NCI-H1694 (cell line): ENCODE measurements at places on chromosomes 11 and 22.

- DNase-seq: no peak
Measured at GRCh38 chr11:31607914-31608313, 98.3 kb downstream of the ELP4 start.

DNA sequence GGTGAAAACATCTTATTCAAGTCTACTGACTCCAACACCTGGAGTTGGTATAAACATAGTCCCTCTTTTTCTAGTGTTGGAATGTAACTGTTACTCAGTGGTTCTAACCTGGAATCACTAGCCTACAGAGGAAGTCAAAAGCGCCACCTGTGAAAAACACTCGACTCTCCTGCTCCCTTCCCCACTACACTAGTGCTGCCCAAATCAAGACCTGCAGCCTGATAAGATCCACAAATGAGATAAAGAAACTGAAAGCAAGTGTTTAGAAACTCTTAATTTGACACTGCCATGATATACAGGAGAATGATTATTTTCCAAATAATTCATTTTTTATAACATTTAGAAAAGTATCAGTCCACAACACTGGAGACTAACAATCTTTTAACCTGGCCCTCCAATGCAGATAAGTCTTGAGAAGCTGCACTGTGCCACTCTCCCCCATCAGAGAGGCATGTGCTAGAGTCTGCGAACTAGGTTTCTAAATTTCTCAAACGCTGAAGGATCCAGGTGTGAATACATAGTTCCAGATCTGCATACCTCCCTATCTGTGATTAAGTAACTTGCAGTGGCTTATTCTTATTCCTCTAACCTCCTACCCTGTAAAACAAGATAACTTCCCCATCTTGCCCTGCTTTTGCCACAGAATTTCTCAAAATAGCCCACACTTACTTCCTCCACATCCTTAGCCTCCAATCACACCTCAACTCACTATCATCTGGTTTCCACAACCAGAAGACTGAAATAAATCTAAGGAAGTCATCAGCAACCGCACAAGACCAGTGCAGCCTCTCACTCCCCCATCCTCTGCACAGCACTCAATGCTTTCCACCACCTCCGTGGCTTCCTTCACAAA lies 88.1 kb downstream of the RRAS2 start:
- no peak for DNase-seq

DNA sequence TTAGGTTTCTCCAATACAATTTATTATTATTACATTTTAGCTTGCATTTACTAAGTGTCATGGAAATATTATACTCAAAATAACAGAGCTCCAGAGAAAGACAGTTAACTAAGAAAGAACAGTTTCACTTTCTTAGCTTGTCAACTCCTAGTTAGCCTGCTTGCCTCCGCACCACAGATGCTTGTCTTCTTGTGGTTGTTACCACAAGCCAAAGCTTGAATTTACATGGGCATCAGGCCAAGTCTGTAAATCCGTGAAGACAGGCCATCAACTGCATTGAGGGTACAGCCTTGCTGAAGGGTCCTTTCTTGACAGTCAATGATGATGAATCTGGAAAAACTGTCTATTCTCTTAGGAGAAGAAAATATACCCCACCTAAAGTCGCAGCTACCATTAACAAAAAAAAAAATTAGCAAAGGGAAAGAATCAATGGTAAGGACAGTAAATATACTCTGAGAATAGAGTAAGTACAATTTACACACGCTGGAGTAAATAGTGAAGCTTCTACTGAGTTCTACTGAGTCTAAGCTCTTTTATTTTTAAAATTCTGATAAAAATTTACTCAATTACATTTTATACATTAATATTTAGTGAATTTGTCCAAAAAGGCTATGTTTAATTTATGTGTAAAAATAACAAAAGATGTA lies 15.6 kb upstream of the DENND5A start:
- DNase-seq: no peak

DNA sequence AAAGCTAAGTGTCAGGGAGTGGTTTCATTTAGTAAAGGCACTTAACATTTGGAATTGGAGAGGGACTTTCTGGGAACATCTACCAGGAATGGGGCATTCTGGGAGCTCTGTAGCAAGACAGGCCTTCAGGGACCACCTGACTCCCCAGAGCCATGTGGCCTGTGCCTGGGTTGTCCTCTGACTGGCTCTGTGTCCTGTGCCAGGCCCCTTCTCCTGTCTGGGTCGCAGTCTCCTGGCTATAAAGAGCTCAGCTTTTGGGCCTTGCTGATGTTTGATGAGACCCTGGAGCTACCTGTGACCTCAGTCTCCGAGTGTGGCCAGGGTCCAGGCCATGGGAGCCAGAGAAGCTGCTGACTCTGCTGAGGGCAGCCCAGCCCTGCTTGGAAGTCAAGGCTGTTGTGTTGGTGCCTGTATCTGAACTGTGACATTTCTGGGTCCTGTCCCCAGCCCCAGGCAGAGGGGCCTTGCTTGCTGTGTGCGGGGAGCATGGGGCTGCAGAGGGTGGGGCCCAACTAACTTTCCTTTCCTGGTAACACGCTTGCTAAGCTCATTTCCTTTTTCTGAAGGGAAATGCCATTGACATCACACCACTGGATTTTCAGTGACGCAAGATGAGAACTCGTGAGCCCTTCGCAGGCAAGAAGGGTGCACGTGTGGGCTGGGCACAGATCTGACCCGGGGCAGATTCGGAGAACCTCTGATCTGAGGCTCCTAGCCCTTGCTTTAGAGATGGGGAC lies 41.3 kb downstream of the LRRC32 start:
- DNase-seq: no peak

GRCh38 chr11:19805376-19805775 lies 92.7 kb downstream of the NAV2 start:
- no peak for DNase-seq

DNA sequence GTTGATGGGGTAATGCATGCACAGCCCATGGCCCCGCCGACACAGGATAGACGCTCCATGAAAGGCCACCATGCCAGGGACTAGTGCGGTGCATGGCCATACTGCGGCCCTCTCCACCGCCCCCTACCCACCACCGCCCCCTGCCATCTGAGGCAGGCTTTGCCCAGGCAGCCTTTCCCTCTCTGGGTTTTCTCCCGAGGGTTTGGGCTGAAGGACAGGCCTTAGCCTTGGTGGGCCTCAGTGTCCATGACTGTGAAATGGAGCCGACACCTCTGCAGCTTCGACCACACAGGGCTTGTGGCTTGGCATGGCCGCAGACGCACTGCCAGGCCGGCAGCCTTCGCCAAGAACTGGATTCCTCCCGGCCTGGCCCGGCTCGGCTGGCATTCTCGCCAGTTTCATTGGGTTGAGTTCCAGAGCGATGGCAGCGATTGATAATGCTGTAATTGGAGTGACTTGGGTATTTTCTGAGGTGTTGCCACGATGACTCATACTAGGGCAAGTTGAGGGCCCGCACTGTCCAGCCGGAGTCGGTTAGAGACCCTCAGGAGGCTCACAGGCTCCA lies 111.3 kb downstream of the WNT7B start:
- DNase-seq: no peak

GRCh38 chr11:12762278-12762677 lies 88.1 kb downstream of the TEAD1 start:
- DNase-seq: no peak

DNA sequence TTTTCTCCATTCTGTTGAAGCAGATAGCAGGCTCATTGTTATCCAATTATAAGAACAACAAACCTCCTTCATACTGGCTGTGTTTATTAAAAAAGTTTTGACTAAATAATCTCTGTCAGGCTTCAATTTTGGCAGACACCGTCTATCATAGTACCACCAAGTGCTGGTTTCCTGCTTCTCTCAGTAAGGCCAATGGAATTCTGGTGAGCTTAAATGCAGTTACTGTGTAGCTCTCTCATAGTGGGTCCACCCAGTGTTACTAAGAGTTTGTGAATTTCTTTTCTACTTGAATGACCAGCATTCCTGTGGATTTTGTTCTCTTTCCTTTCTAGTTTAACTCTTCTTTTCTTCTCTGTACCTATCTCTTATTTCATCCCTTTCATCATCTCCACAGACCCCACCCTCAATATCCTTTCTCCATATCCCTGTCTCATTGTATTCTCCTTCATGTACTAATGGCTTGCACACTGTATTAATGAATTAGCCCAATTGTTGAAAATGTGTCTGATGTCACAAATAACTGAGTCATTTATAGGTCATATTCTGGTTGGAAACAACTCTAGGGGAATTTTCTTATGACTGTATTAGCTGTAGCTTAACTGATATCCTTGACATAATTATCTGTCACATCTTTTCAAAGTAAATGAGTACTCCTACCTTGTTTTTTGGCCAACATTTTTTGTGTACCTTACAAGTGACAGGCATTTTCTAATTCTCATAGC lies 372.1 kb downstream of the FAT3 start:
- no peak for DNase-seq

DNA sequence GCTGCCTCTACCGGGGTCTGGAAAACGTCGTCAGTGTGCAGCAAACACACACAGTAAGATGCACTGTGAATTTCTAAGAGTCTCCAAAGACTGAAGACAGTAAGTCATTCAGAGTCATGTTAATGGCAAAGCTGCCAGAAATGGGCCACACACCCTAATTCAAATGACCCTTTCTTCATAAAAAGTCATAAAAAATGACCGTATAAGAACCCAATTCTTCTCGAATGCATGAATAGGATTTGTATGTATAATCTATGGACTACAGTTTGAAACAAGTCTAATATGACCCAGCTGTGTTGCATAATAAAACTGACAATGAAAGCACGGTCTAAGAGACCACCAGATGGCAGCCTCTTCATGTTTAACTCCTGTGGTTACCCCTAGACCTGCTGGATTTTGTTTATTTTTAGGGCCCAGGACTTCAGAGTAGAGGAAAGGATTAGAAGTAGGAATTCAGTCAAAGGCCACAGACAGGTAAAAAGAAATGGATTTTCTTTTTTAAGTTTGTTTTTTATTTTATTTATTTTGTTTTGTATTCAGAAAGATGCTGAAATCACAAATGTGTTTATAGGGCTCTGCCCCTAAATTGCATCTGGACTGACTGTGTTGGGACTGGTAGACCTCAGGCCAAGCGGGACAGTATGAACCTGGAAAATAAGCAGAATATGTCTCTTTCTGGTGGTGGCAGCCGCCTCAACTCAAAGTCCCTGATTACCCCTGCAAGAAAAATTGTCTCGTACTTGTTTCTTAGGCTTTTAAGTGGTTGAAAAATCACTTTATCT lies 32.1 kb upstream of the SLC5A12 start:
- peak; percentile 64 for DNase-seq

DNA sequence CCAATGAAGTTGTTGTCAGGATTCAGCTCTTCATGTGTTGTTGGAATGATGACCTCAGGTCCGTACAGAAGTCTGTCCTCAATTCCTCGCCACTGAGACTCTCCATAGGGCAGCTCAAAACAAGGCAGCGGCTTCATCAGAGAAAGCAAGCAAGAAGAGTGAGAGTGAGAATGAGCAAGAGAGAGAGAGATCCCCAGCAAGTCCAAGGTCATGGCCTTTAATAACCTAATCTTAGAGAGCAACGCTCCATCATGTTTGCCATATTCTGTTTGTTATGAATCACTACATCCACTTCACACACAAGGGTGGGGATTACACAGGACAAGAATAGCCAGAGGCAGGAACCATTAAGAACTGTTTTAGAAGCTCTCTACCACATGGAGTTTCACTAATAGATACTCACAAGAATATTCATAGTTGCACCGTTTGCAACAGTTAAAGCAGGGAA lies 23.3 kb upstream of the MMP7 start:
- DNase-seq: no peak

GRCh38 chr11:75893251-75893650 lies 78.2 kb downstream of the UVRAG start:
- no peak for DNase-seq

- DNase-seq: no peak
Measured at GRCh38 chr22:34847072-34847471, 218.9 kb upstream of the ISX start.

DNA sequence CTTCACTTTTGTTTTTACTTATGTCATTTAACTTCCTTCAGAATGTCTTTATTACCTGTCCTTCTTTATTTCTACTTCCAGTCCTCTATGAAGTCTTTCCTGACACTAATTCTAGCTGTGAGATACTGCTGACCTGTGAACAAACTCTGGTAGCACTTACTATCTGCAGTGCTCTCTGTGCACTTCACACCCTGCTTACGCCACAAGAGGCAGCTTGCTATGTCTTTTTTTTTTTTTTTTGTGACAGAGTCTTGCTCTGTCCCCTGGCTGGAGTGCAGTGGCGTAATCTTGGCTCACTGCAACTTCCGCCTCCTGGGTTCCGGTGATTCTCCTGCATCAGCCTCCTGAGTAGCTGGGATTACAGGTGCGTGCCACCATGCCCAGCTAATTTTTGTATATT lies 10.7 kb downstream of the STIM1 start:
- no peak for DNase-seq

- DNase-seq: no peak
Measured at GRCh38 chr11:115170133-115170815, 333.9 kb downstream of the CADM1 start.

DNA sequence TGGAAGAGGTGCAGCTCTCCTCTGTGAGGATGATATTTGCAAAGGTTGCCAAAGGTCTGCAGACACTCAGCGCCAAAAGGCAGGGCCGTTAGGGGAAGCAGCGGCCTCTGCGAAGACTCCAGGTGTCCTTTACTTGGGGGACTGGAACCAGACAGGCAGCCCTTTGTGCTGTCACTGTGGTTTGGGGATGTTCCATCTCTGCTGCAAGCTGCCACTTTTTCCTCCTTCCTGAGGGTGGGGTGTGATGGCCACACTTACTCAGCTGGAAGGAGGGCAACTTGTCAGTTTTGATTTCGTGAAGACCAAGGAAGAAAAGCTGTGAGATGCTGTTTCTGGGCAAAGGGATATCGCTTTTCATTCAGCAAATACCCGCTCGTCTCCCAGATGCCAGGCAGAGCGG lies 96.5 kb upstream of the PRR5 start:
- DNase-seq: no peak

GRCh38 chr11:131052367-131052766 lies 136.1 kb upstream of the SNX19 start:
- no peak for DNase-seq

GRCh38 chr11:61480994-61481335 lies 27.6 kb upstream of the LRRC10B start:
- no peak for DNase-seq

DNA sequence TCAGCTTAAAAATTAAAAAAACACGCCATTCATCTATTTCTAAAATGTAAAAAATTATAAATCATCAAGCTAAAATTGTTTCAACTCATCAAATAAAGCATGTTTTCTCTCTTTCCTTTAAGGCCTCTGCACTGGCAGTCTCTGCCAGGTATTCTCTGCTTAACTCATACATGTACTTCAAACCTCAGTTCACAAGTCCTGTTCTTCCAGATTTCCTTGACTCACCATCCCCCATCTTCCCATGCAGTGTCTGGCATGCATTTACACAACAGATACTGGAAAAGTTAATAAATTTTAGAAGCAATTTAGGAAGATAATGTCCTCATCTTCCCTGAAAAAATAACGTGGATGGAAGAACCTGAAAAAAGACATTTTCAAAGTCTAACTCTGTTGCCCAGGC lies 32.5 kb downstream of the CSTF3 start:
- DNase-seq: no peak
